ENCODE measurements at places on chromosomes 5 and 9.

- DNase-seq, result peak; percentile 56
Measured at GRCh38 chr5:42912184-42912798, 100.6 kb upstream of the SELENOP start.

- DNase-seq, result no peak
Measured at GRCh38 chr5:103424026-103424425, 138.6 kb downstream of the NUDT12 start.

- DNase-seq, result no peak
Measured at GRCh38 chr9:109213285-109214121, 46.5 kb upstream of the FRRS1L start.

- no peak for DNase-seq
Measured at GRCh38 chr9:129595903-129596540, 24.9 kb downstream of the C9orf50 start.

- DNase-seq, result peak; percentile 25
Measured at GRCh38 chr9:15416880-15417279, 5.8 kb upstream of the SNAPC3 start.

- no peak for DNase-seq
Measured at GRCh38 chr5:179187229-179187678, 127.1 kb downstream of the ZNF354C start.

- DNase-seq, result no peak
Measured at GRCh38 chr9:19181561-19181960, 48.9 kb upstream of the DENND4C start.

- no peak for DNase-seq
Measured at GRCh38 chr5:143696921-143697320, 115.0 kb upstream of the HMHB1 start.

DNA sequence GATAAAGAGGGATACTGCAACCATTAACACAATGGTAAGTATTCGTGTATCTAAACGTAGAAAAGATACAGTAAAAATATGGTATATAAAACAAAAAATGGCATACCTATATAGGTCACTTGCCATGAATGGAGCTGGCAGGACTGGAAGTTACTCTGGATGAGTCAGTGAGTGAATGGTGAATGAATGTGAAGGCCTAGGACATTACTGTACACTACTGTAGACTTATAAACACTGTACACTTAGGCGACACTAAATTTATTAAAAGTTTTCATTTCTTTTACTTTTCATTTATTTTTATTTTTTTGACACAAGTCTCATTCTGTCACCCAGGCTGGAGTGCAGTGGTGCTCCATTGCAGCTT is 14.1 kb downstream of the TDRD7 start:
- no peak for DNase-seq

GRCh38 chr5:176497852-176498251 is 39.4 kb downstream of the RNF44 start:
- DNase-seq, result no peak

- no peak for DNase-seq
Measured at GRCh38 chr9:134326724-134327601, 708 bp downstream of the RXRA start.

DNA sequence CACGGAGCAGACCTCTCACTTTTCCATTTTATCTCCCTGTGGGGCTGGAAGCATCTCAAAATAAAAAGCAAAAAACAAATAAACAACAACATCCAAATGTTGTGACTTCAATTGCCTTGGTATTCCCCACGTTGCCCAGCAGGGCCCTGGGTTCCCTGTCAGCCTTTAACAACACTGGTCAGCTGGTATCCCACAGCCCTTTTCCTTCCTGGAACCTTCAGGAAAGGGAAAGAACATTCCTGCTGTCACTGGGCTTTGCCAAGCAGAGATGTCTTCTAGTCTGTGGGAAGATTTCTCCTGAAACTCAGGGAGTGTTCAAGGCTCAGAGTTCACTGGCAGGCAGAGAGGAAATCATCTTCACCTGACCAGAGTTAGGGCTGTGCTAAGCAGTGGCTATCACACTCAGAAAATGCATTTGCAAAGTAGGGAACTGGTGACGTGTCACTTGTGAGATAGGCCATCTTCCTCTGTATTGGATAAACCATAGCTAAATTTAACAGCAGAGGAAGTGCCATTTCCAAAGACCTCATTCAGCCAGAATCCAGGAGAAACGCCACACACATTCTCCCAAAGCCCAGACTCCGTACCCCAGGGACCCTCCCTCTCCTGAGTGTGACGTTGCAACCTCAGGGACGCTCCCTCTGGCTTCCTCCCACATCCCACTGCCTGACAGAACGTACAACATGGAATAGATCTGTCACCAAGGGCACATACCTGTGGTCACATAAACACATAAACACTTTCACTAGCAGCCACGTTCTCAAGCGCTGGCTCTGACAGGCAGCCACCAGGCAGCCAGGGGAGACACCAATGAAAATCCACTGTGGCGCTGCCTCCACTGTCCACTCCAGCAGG is 274.0 kb upstream of the DAPK1 start:
- DNase-seq, result no peak

GRCh38 chr5:148909040-148909439 is 82.6 kb downstream of the ADRB2 start:
- no peak for DNase-seq

DNA sequence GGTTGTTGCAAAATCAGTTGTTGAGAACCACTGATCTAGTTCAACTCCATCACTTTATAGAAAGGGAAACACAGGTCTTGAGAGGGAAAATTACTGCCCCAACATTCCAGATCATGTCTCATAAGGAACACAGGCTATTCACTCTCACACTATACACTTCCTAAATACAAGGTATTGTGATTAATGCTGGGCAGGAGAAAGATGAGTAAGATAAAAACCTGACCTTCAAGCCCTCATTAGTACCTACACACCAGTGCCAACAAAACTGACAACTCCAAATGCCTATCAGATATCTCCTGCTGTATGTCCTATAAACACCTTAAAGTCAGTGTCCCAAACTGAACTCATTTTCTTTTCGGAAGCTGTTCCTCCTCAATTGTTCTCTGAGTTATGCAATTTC is 8.2 kb downstream of the GNE start:
- DNase-seq, result no peak

DNA sequence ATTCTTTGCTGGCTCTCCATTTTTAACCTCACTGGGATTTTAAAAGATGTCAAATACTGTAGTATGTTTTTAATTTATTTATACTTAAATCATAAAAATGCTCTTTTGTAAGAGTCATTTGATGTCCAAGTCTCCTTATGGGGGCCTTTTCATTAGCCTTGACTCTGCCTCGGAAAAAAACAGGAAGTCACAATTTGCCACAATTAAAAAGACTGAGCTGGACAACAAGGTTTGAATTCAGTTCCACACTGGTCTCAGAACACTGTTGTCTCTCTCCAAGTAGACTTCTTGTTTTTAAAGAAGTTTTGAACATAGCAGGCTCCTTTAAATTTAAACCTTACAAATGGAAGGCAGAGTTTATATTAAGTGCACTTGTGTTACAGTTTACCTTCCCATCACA is 444.2 kb downstream of the ACTL7B start:
- DNase-seq, result no peak
